ENCODE measurements at places on chromosomes 2 and 18.

GRCh38 chr2:241535871-241536655 is 22.5 kb upstream of the BOK start:
- no peak for DNase-seq

GRCh38 chr2:64823794-64824193 is 165.4 kb upstream of the SLC1A4 start:
- DNase-seq, result no peak

DNA sequence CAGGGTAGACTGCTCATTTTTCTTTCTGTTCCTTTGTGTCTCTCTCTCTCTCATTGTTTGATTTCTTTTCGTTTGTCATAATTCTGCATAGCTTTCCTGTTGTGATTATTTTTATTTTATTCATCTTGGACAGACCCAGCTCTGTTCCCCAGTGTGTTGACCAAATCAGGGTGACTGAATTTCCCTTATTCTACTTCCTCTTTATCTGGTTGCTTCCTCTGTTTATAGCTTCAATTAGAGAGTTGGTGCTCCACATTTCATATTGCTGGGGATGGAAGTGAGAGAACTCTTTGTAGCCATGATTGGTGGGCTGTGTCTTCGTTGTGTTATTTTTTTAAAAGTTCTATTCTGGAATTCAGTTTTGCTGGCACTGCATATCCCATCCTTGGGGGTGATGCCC is 19.1 kb downstream of the PROKR1 start:
- no peak for DNase-seq

- DNase-seq, result no peak
Observed at GRCh38 chr2:240930096-240930630, 24.0 kb downstream of the CROCC2 start.

- DNase-seq, result no peak
Observed at GRCh38 chr2:71534826-71535225, 81.5 kb downstream of the DYSF start.
